Activated T-cell treated with anti-CD3 and anti-CD28 coated beads for 4 hours (primary cell): ENCODE measurements at places on chromosomes 7 and 10.

DNA sequence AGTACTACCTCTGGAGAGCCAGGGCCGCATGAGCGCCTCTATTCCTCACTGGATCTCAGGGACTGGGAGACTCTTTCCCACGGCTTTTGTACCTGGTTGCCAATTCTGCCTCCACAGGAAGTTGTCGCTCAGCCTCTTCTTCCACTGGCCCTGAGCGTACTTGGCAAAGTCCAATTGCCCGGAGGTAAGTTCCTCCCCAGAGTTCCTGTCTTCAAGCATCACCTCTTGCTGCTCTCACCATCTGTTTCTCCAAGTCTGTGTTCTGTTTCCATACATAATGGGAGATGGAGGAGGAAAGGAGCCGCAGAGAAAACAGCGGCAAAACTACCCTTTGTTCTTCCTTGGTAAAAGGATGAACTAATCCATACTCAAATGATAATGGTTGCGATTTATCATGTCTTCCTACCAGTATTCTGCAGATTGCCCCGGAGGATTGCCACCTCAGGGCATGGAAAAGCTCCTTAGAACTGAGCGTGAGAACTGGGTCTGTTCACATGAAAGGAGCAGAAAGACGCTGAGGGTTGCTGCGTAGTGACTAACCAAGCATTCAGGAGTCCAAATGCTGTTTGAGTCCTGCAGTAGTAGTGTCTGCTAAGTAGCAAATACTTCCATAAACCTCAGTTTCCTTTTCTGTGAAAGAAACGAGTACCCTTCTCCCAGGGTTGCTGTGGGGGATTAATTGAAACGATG, 170.2 kb upstream of the GLI3 start:
- no peak for DNase-seq

- DNase-seq = no peak
Observed at GRCh38 chr7:42621543-42622219, 290.2 kb downstream of the C7orf25 start.

GRCh38 chr10:110017052-110017451, 9.3 kb downstream of the ADD3 start:
- no peak for DNase-seq

DNA sequence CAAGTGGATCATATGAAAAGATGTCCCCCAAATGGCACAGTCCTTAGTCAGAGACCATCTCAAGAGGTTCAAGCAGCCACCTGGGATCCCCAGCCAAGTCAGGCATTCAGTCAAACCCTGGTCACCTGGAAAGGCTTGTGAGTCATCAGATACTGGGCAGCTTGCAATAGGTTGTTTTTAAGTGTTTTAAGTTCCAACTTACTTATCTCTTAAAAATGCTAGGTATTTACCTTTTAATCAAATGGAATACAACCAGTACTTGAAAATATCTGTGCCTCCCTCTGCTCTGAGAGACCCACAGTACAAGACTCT, 262.2 kb downstream of the WDR11 start:
- no peak for DNase-seq

DNA sequence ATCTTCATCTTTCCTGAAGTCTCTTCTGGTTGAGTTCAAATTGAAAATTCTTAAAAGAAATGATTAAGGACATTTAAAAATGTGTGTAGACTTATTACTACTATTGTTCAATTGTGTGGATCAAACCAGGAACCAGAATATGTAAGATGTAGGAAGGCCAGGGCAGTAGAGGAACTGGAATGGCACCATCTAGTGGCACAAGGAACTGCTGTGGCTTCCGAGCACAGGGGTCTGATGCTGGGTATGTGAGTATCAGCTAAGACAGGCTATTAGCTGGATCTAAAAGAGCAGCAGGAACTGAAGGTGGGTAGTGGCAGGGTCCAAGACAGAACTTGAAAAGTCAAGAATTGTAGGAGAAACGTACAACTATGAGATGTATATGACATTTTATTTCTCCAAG, 247.3 kb downstream of the SEMA3A start:
- no peak for DNase-seq

- DNase-seq = no peak
Observed at GRCh38 chr10:113665806-113666354, 2.0 kb upstream of the NRAP start.

DNA sequence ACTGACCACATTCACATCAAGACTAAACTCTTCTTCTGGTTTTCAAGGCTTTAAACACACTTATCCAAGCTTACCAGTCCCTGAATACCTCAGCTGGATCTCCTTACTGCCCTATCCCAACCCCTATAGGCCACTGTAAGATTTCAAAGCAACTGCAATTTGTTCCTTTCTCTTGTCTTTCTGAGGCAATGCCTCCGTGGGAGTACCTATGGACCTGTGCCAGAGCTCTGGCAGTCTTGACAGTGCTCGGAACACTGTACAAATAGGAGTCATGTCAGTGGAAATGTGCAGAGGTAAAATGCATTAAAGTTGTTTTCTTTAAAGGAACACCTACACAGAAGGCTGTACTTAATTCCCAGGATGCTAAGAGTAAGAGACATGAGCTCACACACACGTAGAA, 124.7 kb downstream of the CNOT4 start:
- no peak for DNase-seq

- no peak for DNase-seq
Observed at GRCh38 chr7:101719123-101719470, 90.0 kb upstream of the MYL10 start.

DNA sequence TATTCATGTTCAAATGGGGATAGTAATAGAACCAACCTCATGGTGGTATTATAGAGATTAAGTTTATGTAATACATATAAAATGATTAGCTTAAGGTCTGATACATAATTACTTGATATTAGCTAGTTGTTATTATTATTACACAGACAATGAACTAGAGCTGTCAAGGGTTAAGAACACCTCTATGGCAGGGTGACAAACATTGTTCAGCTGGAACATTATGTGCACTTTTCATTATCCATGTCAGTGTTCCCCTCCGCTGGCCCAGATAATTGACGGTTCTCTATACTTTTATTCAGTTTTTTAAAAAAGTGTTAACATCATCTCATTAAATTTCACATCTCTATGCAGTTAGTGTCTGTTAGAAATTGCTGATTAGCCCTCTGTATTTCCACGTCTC, 142.1 kb downstream of the CDK14 start:
- no peak for DNase-seq

DNA sequence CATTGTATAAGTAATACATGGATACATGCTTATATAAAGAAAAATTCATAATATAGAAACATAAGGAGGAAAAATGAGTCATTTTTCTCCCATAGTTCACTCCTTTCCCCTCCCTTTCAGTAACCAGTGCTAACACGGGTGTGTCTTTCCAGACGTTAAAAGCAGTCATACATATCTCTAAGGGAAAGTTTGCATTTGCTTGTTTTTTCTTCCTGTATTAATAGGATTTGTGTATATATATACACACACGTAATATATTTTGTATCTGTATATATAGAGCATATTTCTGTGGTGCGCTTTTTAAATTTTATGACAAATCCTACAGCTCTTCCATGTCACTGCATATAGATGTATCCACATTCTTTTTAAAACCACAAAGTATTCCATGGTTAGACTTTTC, 78.8 kb downstream of the RALA start:
- DNase-seq = no peak
